ENCODE measurements at places on chromosomes 4 and X.

GRCh38 chrX:110060846-110061537 lies 58.1 kb downstream of the TMEM164 start:
- DNase-seq = no peak

- DNase-seq = no peak
These were observed 1254.6 kb downstream of the PCDH18 start for GRCh38 chr4:136277741-136278140.

DNA sequence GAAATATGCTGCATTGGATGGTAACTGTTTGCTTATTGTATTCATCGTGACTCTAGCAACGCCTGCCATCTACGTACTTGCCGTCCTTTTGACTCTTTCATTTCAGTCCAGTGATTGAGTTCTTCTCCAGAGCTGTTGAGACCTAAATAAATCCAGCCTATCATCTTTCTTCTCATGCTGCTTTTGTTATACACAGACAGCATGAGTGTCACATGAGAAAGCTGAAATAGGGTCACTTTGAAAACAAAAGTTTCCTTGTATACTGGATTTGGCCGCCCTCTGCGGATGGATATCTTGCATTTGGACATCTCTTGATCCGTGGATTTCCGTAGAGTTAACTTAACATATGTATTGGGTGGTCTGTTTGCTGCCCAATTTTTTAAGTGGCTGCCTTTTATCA lies 67.2 kb downstream of the TMPRSS11F start:
- DNase-seq = no peak

GRCh38 chrX:12007881-12008280 lies 130.4 kb upstream of the FRMPD4 start:
- no peak for DNase-seq

DNA sequence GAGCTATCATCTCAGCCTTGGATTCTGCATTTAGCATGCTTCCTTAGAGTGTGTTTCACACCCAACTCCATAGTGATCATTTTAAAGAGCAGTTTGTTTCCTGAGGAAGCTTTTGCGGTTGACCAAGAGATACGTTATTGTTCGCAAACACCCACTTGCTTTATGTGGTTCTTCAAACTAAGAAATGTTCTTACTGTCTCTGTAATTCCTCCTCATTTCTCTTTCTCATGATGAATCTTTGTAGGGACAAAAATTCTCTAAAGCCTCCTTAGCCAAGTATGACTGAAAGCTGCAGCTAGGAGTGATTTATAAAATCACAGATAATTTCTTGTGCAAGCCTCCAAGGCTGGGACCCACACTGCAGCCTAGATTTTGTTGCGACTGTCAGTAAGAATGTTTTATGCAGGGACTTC lies 10.0 kb downstream of the TNIP3 start:
- DNase-seq = no peak

GRCh38 chr4:186204686-186205085 lies 13.3 kb downstream of the CYP4V2 start:
- no peak for DNase-seq
